ENCODE measurements at places on chromosomes 7 and 10.
A peak's percentile ranks its signal among the peaks of the same experiment; 100 is the strongest.

DNA sequence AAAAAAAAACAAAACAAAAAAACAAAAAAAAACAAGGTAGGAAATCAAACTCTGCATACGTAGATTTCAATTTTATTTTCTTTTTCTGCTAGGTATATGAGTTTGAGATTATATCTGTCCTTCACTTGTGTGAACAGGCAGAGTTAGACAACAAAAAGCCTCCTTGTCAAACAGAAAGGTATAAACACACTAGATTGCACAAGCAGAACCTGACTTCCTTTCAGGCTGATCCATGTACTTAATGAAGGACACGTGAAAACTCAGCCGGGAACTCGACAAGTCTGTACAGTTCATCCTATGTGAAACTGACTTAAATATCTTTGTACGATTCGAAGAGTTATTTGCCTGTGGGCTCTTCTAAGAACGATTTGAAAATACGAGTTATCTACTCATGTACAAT, 254.1 kb downstream of the ARL4A start:
- DNase-seq, result no peak

DNA sequence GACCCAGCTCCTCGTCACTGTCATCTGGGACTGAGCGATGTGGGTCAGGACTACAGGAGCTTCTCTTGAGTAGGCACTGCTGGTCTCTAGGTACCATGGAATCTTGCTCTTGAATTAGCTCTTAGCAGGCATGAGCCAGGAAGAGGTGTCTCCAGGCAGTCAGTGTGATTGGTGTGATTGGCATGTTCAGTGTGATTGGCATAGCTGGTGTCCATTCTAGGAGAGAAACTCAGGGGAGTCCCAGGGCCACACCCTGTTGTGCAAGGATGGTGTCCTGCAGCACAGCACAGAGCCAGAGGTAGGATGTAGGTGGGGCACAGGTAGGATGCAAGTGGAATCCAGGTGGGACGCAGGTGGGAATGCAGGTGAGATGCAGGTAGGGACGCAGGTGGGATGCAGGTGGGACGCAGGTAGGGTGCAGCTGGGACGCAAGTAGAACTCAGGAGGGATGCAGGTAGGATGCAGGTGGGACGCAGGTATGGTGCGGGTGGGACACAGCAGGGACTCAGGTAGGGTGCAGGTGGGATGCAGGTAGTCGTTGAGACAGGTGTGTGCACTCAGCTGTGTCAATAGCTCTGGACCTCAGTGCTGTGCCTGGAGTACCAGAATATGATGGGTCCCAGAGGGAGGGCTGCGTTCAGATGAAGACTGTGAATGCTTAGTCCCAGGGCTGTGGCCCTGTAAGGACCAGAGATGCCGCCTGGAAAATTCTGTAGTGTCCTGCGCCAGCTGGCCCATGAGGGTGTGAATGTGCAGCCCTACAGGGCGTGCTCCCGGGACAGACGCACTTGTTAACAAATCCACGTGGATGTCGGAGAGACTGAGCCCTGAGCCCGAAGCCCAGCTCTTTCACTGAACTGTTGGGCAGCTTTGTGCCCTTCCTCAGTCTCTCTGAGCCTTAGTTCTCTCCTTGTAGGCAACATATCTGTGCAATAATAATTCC, 248.2 kb upstream of the PITRM1 start:
- no peak for DNase-seq

DNA sequence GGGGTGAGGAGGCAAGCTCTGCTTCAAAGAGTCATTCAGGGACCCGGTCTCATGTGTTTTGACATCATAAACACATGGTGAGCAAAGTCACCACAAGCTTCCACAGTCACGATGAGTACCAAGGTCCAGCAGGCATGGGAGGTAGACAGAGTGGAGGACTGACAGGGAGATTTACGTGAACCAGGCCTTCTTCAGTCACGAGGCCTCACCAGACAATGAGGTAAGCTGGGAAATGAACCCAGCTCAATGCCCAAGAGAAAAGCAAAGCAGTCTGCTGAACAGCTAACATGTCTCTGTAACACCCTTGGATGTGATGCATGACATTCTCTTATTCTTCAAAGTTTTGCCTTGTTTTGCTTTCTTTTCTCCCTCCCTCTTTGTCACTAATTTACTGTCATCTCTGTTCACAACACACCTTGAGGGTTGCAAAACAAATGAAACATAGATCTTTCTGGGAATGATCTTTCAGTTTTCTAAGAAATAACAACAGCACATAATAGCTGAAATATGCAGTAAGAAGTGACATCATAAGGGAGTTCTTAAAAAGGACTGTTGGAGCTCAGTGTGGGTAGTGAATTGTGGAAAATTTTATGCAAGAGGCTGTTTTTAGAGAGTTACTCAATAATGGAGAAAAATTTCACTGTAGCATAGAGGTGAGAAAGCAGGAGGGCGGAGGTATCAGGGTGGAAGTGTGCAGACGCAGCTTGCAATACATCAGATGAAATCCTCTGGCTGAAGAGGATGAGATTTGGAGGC, 9.0 kb downstream of the PPP1R17 start:
- peak; percentile 72 for DNase-seq

- no peak for DNase-seq
Observed at GRCh38 chr10:75350791-75351190, 50.8 kb downstream of the ZNF503 start.

DNA sequence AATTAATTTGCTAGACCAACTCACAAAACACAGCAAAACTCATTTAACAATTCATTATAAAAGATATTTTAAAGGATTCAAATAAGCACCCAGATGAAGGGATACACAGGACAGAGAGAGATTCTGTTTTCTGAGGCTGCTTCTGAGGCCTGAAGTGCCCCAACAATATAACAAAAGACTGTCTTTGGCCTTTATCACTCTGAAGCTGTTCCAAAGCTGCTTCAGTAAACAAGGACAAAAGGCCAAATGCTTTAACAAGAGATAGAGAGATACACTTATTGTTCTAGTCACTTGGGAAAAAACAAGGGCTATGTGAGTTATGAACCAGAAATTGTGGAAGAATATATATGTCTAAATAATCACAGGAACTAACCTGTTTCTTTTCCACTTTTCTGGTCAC, 223.7 kb downstream of the CXCL12 start:
- DNase-seq, result no peak

DNA sequence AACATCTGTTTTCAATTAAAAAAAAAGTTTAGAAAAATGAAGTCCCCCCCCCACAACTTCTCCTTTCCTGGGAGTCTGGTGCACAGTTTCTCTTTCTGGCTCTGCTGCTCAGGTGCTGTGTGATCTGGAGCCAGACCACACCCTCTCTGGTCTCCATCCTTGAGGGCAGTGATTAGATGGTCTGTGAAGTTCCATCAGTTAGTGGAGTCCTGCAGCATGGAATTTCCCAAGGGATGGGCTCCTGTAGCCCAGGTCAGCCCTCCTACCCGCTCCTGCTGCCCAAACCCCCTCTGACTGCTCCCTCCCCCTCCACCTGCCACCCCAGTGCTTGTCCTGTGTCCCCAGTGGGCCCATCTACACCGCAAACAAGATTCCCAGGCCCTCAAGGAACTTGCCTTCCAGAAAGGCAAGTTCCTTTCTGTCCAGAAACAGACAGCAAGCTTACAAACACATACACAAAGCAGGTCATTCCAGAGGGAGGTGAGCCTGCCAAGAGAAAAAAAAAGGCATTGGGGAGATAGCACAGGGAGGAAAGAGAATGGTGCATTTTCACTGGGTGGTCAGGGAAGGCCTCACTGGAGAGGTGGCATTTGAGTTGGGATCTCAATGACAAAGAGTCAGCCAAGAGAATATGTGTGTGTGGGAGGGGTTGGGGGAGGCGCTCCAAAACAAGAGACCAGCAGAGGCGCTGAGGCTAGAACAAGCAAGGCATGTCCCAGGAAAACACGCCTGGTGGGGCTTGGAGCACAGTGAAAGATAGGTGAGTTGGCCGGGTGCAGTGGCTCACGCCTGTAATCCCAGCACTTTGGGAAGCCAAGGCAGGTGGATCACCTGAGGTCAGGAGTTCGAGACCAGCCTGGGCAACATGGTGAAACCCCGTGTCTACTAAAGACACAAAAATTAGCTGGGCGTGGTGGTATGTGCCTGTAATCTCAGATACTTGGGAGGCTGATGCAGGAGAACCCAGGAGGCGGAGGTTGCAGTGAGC, 49.5 kb upstream of the SLC29A3 start:
- no peak for DNase-seq

DNA sequence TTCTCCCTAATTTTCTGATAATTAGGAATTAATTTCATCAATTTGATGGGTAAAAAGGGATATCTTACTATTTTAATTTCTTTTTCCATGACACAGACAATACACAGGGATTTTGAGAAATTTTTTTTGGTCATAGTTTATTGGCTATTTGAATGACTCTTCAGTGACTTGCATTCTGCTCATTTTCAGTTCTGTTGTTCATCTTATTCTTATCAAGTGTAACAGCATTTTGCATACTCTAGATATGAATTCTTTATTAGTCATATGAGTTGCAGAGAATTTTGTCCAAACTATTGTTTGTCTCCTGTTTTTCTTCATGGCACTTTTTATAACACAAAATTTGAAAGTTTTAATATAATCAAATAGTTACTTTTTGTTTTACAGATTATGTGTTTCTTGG, 41.7 kb downstream of the MKLN1 start:
- no peak for DNase-seq

DNA sequence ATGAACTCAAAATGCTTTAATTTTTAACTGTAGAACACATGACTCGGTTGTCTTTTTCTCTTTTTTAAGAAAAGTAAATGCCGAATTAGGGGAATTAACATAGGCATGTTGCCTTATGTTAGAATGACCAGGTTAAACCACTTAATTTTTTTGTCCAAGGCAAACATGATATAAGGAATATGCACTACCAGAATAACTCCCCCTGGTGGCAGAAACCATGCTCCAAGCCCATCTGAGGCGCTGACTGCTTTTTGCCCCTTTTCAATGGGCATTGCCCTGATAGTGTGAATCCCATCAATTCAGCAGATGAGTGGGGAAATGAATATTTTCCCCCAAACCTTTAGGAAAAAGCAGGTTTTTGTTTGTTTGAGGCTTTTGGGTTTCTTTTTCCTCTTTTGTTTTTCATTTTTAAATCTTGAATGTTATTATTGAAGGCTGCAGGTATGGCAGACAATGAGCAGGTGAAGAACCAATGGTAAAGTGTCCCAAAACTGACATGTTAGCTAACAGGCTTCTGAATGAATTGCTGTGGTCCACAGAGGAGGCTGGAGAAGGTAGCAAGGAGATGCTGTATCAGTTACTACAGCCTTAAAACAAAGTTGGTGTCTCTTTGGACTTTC, 284.3 kb downstream of the SORCS3 start:
- peak; percentile 43 for DNase-seq

DNA sequence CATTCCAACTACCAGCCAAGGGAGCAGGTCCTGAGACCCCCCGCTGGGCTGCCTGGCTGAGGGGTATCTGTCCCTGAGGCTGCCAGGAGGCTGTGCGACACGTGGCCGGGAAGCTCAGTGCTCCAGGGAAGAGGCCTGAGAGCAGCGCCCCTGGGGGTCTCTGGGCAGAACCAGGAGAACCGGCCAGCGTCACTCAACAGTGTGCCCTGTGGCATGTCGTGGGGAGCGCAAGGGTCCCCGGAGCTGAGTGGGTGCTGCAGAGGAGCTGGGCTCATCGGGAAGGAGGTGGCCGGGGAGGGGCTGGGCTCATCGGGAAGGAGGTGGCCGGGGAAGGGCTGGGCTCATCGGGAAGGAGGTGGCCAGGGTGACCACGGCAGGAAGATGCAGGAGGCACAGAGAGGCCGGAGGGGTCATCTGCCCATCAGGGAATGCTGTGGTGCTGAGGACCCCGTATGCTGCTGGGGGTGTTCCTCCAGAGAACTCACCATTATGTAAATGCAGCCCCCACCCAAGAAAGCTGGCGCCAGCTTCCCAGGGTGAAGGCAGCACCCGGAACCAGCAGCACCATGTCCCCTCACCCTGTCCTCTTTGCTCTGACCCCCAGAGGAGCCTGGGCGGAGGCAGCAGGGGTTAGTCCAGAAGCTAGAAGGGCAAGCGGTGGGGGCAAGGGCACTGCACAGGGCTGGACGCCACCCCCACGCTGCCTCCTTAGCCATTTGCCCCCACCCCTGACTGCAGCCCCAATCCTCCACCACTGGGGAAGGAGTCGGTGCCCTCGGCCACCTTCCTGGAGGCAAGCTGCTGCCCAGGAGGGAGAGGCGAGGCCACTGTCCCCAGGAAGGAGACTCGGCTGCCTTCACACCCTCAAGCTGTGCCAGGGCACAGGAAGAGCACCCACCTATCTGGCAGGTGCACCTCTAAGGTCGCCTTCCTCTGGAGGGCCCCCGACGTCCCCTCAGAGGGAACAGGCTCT, 33.3 kb downstream of the CALML3 start:
- no peak for DNase-seq

- no peak for DNase-seq
Observed at GRCh38 chr7:219581-220150, 27.3 kb downstream of the FAM20C start.

GRCh38 chr7:22696541-22697228, 30.3 kb upstream of the IL6 start:
- peak; percentile 30 for DNase-seq

DNA sequence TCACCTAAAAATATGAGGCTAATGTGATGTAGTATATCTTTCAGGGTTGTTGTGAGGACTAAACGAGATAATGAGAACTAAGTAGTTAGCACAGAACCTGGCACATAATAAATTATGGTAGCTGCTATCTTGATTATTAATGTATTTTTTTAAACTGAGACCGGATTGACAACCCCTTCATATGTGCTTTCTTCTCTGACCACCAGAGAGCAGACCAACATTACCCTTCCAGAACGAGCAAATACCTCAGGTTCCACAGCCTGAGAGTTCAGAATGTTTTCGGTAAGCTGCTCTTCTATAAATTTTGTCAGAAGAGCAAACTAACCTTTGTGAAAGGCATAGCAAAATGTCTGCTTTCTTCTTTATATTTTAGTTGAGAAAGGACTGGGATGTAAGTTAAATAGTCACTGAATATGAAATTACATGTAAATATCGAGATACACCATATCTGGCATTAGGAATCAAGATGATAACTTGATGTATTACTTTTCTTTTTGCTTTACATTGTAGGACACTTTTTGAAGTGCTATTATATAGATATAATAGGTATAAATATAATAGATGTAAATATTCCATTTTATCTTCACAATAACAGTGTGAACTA, 13.6 kb upstream of the BPGM start:
- peak; percentile 18 for DNase-seq

DNA sequence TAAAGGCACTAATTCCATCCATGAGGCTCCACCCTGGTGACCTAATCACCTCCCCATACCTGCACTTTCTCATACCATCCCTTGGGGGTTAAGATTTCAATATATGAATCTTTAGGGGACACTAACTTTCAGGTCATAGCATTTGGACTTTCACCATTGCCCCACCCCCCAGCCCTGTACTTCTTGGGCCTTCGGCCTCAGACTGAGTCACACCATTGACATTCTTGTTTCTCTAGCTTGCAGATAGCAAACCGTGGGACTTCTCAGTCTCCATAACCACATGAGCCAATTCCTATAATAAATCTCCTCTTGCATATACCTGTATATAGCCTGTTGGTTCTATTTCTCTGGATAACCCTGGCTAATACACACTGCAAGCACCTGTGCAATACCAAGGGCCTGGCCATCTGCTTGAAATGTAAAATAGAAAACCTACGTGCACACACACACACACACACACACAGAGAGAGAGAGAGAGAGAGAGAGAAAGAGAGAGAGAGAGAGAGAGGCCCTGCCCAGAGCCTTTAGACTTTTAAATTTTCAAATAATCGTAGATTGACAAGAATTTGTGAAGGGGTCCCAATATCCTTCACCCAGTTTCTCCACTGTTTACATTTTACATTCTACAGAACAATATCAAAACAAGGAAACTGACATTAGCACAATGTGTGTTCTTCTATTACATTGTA, 25.3 kb downstream of the ANXA8 start:
- DNase-seq, result no peak
